ENCODE measurements at places on chromosomes 6 and 20. TPM values are rescaled to one million over a fixed set of nuclear protein-coding genes. Genes with fewer than 3 reads are reported as not detected.

DNA sequence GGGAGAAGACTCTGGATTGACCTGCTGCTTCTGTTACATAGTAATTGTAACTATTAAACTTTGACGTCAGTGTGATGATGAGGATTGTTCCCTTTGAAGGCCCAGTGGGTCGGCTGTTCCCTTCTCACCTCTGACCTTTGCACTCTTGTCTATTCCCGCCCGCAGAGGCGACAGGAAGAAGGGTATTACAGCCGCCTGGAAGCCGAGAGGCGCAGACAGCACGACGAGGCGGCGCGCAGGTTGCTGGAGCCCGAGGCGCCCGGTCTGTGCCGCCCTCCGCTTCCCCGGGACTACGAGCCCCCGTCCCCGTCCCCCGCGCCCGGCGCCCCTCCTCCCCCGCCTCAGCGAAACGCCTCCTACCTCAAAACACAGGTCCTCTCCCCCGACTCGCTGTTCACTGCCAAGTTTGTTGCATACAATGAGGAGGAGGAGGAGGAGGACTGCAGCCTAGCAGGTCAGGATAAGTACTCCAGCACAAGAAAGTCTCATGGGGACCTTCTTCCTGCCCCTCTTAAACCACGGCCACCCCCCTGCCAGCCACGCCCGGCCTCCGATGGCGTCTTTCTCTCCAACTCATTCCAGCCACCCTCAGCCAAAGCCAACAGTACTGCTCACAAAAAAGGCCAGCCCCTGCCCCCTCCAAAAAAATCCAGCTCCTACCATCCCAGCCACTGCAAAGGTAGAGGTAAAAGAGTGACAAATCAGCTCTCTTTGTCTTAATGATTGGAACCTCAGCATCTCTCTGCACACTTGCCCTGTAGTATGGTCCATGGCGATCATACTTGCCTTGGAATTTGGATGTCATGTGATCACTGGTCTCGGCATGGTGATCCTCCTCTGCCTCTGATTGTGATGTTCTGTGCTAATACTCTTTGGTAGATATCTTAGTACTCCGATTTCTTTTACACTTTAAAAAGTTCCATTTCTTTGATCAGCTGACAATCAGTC lies 31.6 kb upstream of the KIF25 start:
- no peak for DNase-seq

DNA sequence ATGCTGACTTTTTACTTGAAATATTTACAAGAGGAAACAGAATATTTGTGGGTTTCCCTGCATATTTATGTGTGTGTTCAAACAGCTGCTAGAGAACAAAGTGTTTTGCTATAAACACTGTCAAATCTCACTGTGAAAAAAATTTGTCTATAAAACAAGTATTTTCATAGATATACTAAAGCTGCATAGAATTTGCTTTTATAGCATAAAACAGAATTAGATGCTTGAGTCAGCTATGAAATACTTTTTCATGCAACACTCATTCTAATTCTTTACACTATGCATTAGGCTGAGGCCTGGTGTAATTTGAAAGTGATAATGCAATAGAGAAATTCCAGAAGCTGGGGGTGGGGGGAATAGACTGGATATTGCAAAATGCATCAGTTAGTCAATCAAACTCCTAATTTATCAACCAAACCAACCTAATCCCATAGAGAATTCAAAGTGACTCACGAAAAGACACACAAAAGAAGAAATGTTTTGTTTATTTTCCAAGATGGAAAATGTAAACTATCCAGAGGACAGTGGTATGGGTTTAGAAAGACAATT lies 148.2 kb downstream of the LAMA2 start:
- DNase-seq, result no peak

- DNase-seq, result no peak
Measured at GRCh38 chr6:44157152-44157521, 1.5 kb upstream of the CAPN11 start.

DNA sequence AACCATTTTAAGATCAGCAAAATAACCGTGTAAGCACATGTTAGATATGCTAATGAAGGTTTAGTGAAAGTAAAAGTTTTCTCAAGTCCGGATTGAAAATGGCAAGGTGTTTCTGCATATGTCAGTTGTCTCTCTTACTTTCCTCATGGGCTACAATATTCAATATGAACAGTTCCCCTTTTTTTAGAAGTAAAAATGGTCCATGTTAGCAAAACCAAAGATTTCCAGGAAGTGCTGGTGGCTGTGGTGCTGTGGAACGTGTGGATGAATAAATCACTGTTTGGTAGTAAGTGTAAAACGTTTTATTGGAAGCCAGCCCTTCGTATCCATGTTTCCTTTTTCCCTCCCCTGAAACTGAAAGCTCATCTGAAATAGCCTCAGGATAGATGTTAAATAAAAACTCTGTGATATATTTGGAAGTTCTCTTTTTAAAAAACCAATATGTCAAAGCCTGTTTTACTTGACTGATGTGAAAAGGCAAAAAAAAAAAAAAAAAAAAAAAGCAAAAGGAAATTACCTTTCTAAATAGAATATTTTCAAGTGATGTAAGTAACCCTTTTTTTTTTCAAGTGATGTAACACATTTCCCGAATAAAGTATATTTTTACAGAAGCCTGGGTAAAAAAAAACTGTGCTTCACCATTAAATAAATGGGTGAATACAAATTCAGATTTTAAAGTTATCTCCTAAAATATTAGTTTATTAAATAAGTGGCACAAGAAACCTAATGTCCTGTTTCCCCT lies 41.9 kb downstream of the PLEKHG1 start:
- DNase-seq, result no peak

DNA sequence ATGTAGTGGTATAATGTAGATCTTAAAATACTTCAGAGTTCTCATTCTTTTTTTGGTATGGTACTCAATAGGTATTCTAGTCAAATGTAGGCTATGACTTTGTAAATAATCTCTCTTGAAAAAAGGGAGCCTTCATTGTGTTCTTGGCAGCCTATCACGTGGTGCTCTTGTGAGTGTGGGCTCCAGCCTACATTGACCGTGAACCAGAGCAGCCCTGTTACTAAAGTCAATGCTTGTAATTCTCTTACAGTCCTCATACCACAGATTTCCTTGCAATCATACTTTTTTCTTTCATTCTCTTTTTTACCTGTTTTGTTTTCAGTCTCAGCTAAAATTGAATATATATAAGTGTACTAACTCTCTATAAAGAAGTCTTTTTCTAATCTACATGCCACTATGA lies 31.1 kb downstream of the ARID1B start:
- no peak for DNase-seq

DNA sequence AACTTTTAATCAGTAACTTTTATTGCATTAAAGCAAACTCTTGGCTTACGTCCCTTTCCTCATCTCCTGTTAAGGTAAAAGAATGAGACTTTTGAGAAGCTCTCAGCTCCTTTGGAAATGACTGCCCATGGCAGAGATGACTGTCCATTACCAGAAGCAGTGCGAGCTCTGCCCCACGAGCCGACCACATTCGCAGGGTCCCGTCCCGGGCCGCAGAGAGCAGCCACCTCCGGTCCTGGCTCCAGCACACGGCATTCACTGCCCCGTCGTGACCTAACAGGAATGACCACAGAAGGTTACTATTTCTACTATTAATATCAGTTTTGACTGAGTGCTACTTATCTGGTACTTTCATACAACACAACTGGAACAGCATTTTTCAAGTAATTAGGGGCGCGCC lies 63.4 kb downstream of the WDR27 start:
- no peak for DNase-seq

NRM gene
- total RNA-seq, result 33.1 TPM

BPIFB4 gene
- total RNA-seq, result not detected

CBLN4 gene
- not detected for total RNA-seq

Data from activated naive CD8-positive, alpha-beta T cell treated with anti-CD3 and anti-CD28 coated beads, Interleukin-2, amount 10 ng/mL, durations not matched to agents 7 days and 5 days (primary cell).